ENCODE measurements at places on chromosomes 12 and 14.

DNA sequence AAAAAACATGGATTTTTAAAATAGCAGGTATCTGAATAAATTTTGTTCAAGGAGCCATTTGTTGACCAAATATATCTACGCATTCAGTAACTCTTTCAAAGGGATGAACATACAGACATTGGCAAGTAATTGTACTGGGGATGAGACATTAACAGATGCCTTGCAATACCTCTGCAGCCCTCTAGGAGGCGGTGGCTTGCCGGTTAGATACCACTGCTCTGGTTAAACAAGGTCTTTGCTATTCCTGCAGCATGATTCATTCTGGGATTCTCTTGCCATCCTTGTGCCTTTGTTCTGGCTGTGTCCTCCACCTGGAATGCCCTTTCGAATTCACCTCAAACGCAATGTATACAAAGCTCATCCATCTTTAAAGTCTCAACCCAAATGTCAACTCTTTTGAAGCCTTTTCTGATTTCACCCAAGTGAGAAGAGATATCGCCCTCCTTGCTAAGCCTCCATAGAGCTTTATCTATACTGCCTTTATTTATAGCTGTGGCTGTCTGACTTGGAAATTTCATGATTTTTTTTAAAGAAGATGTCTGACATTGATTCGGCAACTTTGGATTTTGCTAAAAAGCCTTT, 131.0 kb upstream of the SRRM4 start:
- DNase-seq = peak; percentile 8

DNA sequence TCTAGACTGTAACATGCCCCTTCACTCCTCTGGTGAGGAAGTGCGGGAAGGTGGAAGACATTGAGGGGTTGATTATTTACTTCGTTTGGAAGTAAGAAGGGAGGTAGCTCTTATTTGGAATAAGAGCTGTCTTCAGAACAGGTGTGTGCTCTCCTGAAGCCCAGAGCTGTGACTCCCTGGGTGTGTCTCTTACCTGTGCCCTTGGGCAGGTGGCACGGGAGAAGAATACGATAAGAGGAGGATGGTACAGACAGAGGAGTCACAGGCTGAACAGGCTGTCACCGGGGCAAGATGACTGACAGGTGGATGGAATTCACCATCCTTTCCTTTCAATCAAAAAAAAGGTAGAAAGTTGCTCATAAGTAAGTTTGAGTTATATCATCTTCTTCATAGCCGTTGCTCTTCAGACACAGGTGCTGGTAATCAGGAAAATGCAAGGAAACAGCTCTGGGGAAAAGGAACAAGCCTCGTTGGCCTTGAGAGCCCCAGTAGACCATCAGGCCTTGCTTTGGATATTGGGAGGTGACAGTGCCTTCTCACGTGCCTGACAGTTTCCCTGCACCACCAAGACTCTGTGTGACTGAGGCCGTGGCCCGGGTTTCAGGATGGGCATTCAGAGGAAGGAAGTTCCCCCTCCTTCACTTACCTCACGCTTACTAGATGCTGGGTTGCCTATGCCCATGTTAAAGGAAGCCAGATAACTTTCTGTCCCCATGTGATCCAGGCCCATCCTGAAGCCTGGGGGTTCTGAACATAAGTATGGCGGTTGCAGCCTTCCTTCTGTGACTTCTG, 120.4 kb downstream of the ETV6 start:
- DNase-seq = no peak

DNA sequence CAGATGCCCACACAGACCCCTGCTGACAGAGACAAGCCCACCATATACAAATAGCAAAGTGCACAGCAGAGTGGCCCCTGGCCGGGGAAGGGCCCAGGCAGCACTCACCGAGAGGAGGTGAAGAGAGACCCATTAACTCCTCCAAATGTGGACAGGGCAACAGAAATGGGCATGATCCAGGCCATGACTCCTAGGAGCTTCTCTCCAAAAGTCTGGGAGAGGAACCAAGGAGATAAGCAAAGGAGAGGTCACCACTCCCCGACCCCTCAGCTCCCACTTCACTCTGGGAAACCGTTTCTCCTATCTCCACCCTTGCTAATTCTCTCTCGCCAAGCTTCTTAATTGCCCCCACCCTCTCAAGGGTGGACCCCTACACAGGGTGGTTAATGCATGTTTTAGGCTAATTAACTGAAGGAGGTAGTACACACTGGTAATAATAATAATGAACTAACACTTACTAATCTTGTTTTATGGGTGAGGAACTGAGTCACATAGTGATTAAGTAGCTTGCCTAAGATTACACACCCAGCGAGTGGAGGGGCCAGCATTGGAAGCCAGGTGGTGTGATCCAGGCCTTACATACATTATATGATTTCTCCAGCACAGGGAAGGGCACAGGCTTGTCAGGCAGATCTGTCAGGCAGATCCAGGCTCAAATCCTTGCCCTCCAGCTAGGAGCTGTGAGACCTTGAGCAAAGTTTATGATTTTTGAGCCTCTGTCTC, 18.9 kb upstream of the CEBPE start:
- DNase-seq = no peak

GRCh38 chr12:89192429-89192828, 159.9 kb downstream of the DUSP6 start:
- no peak for DNase-seq
